Activated CD4-positive, alpha-beta T cell treated with anti-CD3 and anti-CD28 coated beads, Interleukin-2, amount 10 ng/mL, durations not matched to agents 24 days and 14 days (primary cell): ENCODE measurements at places on chromosomes 3 and 15. TPM values are rescaled to one million over a fixed set of nuclear protein-coding genes. Genes with fewer than 3 reads are reported as not detected.

The MUSTN1 gene
- 0.43 and 0.54 TPM in 2 replicates for total RNA-seq

The THUMPD3 gene
- 58.6 and 64.2 TPM in 2 replicates for total RNA-seq

The CEMIP gene
- total RNA-seq: not detected in 2 replicates

The CPN2 gene
- total RNA-seq: not detected in 2 replicates

The SLC24A5 gene
- not detected in 2 replicates for total RNA-seq

The PPM1L gene
- total RNA-seq: 2.7 and 2.9 TPM in 2 replicates

The HHLA2 gene
- total RNA-seq: 2.0 and 2.2 TPM in 2 replicates

The CCR3 gene
- not detected in 2 replicates for total RNA-seq

- DNase-seq: no peak
Measured at GRCh38 chr15:48380198-48380597, 49.0 kb downstream of the DUT start.

DNA sequence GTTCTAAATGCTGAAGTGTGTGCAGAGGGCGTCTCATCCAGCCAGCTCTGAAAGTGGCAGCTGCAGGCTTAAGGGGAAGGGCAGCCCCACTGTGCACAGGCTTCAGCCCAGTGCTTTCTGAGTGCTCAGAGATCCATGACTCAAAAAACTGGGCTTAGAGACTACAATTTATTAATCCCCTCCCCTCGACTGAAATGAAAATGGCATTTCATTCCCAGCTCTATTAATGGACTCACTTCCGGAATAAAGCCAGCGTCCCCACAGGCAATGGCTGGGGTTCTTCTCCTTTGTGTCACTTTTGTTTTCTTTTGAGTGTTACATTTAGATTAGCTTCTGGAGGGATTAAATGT is 55.5 kb upstream of the PLXNA1 start:
- no peak for DNase-seq

GRCh38 chr3:73658227-73658626 is 33.5 kb upstream of the PDZRN3 start:
- no peak for DNase-seq

- no peak for DNase-seq
Measured at GRCh38 chr15:69592954-69593353, 140.3 kb downstream of the RPLP1 start.

- DNase-seq: no peak
Measured at GRCh38 chr3:194285850-194286197, 65.3 kb downstream of the CPN2 start.

- DNase-seq: no peak
Measured at GRCh38 chr3:36282766-36283165, 97.5 kb upstream of the STAC start.

DNA sequence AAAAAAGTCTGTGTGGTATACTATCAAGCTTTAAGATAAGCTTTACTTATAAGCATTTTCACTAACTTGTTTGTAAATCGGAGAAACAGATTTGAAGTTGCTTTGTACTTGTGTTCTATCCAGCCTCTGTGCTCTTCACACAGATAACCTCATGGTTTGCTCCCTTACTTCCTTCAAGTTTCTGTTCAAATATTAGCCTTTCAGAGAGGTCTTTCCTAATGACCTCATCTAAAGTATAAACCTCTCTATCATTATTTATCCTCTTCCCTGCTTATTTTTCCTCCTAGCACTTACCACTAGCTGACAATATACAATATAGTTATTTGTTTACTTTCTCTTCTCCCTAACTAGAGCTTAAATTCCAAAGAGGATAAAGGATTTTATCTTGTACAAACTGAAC is 180.0 kb downstream of the CBLB start:
- DNase-seq: no peak

DNA sequence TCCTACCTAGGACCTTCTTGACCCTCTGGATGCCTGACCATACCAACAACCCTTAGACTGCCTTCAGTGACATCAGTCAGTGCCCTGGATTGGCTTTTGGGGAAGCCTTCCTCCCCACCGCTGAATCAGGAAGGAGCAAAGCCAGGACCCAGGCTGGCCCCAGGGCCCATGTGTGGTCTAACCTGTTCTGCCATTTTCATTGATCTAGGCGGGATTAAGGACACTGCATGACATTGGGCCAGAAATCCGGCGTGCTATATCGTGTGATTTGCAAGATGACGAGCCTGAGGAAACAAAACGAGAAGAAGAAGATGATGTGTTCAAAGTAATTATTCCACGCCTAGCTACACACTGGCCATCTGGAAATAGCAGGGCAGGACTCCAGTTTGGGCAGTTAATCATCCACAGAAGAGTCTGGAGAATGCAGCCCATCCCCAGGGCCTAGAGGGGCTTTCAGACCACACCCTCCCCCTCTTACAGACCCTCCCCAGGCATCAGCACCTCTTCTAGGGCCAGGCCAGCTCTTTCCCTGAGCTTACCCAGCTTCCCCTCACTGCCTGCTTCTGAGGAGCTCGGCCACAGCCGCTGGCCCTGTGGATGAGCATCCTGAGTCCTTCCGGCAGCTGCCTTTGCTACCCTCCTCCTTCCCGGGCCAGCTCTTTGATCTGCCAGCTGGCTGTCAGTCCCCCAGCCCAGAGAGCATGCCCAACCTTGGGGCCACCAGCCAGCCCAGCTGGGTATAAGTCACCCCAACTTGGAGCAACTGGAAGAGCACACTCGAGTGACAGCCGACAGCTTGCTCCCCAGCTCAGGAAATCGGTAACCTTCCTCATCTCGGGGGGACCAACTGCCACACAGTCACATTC is 45.9 kb downstream of the CHDH start:
- DNase-seq: no peak

DNA sequence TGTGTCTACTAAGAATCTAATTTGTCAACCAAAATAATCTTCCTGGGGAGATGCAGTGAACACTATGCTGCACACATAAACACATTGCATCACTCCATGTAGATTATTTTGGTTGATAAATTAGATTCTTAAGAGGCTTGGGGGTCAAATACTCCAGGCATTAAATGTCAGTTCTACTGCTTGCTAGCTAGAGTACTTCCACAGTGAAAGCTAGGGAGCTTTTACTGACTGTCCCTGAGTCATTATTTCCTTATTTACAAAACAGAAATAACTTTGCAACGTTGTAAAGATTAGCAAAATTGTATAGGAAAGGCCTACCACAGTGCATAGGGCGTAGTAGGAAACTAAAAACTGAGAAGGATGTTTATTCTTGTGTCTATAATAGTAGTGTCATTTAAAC is 12.9 kb upstream of the TMC3 start:
- no peak for DNase-seq

DNA sequence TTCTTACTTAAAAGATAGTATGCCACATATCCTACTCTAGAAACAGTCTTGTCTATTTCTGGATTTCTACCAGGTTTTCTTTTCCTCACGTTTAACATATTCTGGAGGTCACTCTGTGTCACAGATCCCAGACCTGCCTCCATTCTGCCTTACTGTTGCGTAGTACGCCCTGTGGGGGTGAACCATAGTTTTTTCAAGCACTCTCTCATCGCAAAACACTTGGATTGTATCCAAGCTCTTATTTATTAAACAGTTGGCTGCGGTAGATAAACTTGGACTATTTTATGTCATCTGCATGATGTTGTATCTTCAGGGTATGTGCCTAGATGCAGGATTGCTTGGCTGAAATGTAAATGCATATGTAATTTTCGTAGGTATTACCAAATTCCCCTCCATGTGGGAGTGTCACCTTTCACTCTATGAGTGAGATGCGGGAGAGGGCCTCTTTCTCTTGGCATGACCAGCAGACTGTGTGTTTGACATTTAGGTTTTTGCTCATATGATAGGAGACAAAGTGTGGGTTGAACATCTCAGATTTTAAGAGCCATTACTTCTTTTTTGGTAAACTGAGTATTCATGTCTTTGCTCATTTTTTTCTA is 55.8 kb downstream of the ABTB1 start:
- DNase-seq: no peak

DNA sequence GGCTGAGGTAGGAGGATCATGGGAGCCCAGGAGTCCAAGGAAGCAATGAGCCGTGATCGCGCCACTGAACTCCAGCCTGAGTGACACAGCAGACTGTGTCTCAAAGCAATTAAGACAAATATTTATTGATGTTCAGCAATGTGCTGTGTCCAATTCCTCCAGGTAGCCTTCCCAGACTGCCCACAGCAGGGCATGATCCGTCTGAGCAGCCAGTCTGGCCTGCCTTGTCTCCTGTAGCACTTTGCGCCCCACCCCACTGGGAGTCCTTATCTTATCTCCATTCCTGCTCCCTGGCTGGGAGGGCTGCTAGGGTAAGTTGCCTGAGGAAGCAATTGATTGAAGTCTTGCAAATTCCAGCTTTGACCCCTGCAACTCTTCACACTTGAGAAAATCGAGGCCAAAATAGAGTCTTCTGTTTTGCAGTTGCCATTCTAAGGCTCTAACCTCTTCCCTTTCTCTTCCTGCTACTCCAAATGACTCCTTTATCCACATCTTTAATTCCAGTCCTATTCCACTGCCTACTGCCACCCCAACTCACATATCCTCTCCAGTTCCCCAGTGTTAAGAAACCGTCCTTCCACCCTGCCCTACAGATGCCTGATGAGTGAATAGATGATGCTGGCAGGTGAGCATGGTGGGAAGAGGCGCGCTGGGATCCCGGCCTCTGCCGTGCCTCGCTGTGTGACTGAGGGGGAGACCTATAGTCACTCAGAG is 26.9 kb upstream of the LCTL start:
- DNase-seq: no peak
